Activated T-helper 1 cell treated with anti-CD3 and anti-CD28 coated beads, Interleukin-12 subunit alpha, Interleukin-12 subunit beta, Interleukin-2, Interleukin-4 antibody, amounts not matched to agents 30 ng/mL and 10 ng/mL and 1 ng/mL, durations not matched to agents 14 hours and 24 hours and 36 hours (primary cell): ENCODE measurements at places on chromosomes 7 and 10. TPM values are rescaled to one million over a fixed set of nuclear protein-coding genes. Genes with fewer than 3 reads are reported as not detected.

Gene AMZ1
- total RNA-seq = 0.05 TPM in 1 of 2 replicates, not detected in the other

Gene ST8SIA6
- not detected in 2 replicates for total RNA-seq

Gene TDRD1
- total RNA-seq = 0.10 and 0.13 TPM in 2 replicates

Gene FOXI2
- total RNA-seq = not detected in 2 replicates

Gene SYT15B
- total RNA-seq = 0.15 and 0.23 TPM in 2 replicates

Gene PRKG1
- not detected in 2 replicates for total RNA-seq

Gene GPR146
- 2.2 and 2.8 TPM in 2 replicates for total RNA-seq
